ENCODE measurements at places on chromosomes 5 and 9. TPM values are rescaled to one million over a fixed set of nuclear protein-coding genes. Genes with fewer than 3 reads are reported as not detected.

Gene KCNMB1
- total RNA-seq: 1.1 TPM

DNA sequence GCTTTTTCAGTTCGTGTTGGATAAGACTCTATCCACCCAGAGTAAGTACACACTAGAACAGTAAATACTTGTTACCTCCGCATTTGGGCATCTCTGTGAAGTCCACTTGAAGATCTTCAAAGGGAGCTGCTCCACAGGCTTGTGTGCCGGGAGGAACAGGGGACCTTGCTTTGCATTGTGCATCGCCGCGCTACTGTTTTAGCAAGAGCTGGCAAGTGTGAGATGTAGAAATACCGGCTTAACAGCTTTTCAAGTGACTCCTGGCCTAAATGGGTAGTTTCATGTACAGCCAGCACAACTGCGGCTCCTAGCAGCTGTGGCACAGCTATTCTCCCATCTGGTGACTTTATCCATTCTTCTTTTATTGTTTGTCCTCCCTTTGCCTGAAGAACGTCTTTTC lies 8.4 kb upstream of the ZNF354C start:
- no peaks in the 10 kb centered on the region for H3K36me3 ChIP-seq
- no peak overlapping the region for H3K27ac ChIP-seq
- no peaks in the 10 kb centered on the region for H3K27me3 ChIP-seq
- DNase-seq: no peak
- no peak overlapping the region for H3K4me3 ChIP-seq

Gene ECM2
- 2.1 TPM for total RNA-seq

DNA sequence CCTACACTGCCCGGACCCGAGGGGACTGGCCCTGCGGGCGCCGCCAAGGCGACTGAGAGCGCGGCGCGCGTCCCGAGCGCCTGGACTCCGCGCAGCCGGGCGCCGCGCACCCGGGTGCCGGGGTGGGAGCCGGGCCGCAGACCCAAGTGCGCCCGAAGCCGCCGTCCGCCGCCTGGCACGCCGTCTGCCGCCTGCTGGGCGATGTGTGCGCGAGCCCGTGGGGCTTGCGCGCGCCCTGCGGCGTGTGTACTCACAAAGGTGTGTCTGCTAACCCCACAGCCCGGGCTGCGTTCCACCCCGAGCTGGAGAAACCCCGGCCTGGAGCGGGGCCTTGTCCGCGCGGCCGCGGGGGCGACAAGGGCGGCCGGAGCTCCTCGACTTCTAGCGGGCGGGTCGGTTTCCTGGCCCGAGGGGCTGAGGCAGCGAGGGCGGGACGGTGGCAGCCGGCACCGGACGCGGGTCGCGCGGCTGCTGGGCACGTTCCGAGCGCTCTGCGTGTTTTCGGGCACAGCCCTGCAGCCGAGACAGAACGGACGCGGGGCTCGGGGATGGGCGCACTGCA lies 1.1 kb upstream of the ZSWIM6 start:
- H3K27me3 ChIP-seq: no peaks in the 10 kb centered on the region
- DNase-seq: peak; percentile 86
- H3K4me3 ChIP-seq: peak overlapping the region; percentile 80
- peaks cover 45% of the 10 kb centered on the region for H3K4me1 ChIP-seq
- H3K36me3 ChIP-seq: no peaks in the 10 kb centered on the region

GRCh38 chr5:150758203-150758530 lies 650 bp downstream of the DCTN4 start:
- peak overlapping the region; percentile 80 for H3K4me3 ChIP-seq
- no peak for DNase-seq
- peaks cover 18% of the 10 kb centered on the region for H3K36me3 ChIP-seq
- no peaks in the 10 kb centered on the region for H3K27me3 ChIP-seq

DNA sequence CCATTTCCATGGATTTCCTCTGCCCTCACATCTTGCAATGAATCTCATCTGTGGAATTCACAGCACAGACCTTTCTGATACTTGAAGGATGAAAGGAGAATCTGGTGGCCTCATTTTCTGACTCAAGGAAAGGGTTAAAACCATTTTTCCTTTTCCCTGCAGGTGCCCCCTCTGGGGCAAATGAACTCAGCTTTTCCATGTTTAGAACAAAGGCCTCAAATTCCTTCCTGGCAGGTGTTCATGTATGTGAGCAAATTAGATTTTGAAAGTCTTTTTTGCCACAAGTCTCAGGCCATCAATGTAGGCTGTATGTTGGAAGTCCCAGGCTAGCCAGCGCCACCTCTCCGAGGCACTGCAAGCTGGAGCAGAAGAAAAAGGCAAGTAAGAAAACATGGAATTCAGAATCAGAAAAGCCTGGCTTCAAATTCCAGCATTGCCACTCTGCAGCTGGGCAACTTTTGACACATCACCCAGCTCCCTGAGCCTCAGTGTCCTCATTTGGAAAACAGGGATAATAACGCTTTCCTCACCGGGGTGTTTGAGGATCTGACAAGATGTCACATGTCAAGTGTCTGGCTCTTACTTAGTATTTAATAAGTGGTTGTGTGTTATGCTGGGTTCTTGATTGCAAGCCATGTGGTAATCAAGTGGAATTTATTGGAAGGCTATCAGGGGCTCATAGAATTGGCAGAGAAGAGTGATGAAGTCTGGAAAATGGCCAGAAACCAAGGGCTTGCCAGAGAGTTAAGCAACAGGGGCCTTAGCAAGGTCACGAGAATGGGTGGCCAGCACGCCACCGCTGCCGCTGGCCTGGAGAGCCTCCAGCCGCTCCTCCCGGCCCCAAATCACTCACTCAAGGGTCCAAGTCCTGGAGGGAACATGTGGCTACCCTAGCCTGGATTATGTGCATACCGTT lies 48.4 kb upstream of the SMIM23 start:
- no peaks in the 10 kb centered on the region for H3K27me3 ChIP-seq
- H3K4me3 ChIP-seq: no peak overlapping the region
- peaks cover 5% of the 10 kb centered on the region for H3K4me1 ChIP-seq

DNA sequence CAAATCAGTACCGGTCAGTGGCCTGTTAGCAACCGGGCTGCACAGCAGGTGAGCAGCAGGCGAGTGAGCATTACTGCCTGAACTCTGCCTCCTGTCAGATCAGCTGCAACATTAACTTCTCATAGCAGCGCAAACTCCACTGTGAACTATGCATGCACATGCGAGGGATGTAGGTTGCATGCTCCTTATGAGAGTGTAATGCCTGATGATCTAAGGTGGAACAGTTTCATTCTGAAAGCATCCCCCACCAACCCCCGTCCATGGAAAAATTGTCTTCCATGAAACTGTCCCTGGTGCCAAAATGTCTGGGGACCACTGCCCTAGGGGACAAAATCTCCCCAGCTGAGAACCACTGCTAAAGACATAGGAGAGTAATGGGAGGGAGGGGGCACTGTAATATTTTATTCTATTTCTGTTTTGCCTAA lies 51.1 kb downstream of the P4HA2 start:
- H3K4me1 ChIP-seq: peaks cover 7% of the 10 kb centered on the region
- no peaks in the 10 kb centered on the region for H3K36me3 ChIP-seq
- DNase-seq: no peak
- H3K4me3 ChIP-seq: no peak overlapping the region

Gene ASB6
- total RNA-seq: 51.3 TPM

Gene GMCL2
- not detected for total RNA-seq

DNA sequence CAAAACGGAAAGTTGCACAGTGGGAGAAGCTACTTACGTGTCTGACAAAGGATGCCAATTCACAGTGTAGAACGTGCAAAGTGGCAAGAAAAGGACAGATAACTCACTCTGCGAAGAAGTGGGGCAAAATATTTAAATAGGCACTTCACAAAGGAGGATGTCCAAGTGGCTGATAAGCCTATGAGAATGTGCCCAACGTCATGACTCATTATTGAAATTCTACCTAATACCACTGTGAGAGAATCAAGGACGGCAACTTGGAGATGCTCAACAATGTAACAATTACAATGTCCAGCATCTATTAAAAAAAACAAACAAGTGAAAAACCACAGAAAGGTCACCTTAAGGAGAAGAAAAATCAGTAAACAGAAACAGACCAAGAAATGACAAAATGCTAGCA lies 59.0 kb downstream of the NACC2 start:
- H3K36me3 ChIP-seq: no peaks in the 10 kb centered on the region
- peaks cover 21% of the 10 kb centered on the region for H3K4me1 ChIP-seq
- DNase-seq: no peak
- no peak overlapping the region for H3K4me3 ChIP-seq

Gene BARX1
- total RNA-seq: not detected

Measured in upper lobe of left lung (tissue), 6 donors.